Stimulated activated CD4-positive, alpha-beta T cell treated with anti-CD3 and anti-CD28 coated beads, Interleukin-1b, Interleukin-23, amount 100 ng/mL, for 1 hour (primary cell): ENCODE measurements at places on chromosomes 2 and 18.

GRCh38 chr2:23513872-23514793 lies 129.2 kb downstream of the KLHL29 start:
- DNase-seq: no peak

DNA sequence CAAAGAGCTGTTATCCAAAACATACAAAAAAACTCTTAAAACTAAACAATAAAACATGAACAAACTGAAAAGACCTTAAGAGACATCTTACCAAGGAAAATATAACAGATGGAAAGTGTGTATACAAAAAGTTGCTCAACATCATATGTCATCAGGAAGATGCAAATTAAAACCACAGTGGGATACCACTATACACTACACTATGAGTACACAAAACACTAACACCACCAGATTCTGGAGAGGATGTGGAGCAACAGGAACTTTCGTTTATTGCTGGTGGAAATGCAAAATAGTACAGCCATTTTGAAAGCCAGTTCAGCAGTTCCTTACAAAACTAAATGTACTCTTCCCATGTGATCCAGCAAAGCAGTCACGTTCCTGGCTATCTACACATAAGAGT lies 221.4 kb downstream of the CMPK2 start:
- DNase-seq: no peak

- DNase-seq: no peak
Measured at GRCh38 chr18:49030692-49031443, 80.1 kb upstream of the SMAD7 start.

DNA sequence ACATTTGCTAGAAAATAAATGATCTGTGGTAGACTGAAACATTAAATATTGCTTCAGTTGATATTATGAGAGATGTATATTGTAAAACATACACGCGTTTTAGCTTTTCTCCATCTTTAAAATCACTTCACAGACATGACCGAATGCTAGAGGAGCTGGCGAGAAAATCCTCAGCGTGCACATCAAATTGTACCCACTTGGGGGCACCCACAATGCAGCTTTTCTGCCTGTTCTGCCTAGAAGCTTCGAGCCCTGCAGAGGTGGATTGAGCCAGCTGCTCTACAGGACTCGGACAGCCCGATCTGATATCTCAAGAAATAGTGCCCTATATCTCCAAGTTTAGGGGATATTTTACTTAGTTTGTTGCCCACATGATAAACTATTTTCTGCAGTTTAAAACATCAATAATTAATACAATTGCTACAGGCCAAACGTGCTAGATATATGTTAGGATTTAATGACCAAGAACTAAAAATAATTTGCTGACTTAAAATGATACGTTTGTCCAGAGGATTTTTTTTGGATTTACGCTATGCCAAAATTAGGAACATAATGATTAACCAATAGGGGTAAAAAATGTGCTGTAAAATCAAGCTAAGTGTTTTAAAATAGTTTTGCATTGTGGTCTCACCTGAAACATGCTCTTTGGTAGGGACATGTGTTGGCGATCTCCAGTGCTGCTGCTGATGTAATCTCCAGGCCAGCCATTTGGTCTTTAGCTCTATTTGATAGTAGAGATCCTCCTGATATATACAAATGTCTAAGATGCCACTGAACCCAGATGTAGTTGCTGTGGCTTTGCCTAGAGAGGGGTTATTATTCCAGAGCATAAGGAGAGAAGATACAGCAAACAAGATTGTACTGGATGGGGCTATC lies 22.3 kb upstream of the ATP5MC3 start:
- DNase-seq: no peak

GRCh38 chr2:108447947-108448677 lies 894 bp upstream of the GCC2 start:
- no peak for DNase-seq

GRCh38 chr2:176583607-176584006 lies 314.4 kb downstream of the MTX2 start:
- no peak for DNase-seq

DNA sequence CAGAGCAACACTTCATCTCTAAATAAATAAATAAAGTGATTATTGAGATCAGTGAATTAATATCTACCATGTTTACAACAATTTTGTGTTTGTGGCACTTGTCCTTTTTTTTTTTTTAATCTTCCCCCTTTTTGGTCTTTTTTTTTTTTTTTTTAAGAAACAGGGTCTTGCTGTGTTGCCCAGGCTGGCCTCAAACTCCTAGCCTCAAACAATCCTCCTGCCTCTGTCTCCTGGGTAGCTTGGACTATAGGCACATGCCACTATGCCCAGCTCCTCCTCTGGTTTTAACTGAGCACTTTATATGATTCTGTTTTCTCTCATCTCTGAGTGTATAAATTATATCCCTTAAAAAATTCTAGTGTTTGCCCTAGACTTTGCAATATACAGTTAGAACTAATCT lies 30.3 kb downstream of the SLC4A5 start:
- no peak for DNase-seq

GRCh38 chr18:23534276-23534675 lies 31.0 kb downstream of the RMC1 start:
- DNase-seq: no peak

DNA sequence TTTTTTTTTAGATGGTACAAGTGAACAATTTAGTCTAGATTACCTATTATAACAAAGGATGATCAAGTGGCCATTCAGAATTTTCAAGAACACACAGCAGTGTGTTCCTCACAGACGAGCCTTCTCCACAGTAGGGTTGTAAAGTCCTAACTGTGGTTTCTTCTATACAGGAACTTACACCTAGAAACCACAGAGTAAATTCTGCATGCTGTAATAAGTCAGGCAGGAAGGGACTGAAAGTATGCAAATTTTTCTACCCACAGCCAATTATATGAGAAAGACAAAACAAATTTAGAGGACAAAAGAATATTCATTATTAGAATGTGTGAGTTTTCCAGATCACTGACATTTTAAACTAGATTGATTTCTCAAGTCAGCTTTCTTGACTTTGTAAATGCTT lies 99.5 kb downstream of the RBMS1 start:
- DNase-seq: no peak

DNA sequence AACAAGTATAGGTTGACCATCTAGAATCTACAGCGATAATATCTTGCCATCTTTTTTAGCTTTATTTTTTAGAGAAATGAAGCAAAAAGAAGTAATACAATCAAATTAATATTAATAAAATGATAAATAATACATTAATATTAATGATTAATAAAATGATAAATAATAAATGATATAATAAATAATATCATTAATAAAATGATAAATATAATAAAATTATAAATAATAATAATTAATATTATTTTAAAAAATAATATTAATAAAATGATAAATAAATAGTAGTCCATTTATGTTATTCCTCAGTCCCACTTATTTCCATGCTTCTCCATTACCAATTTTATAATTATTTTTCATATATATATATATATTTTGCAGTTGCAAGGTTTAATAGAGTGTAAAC lies 3.2 kb upstream of the REG3A start:
- DNase-seq: no peak

- no peak for DNase-seq
Measured at GRCh38 chr2:100008956-100009355, 133.4 kb downstream of the AFF3 start.

GRCh38 chr2:38856165-38856564 lies 19.6 kb downstream of the DHX57 start:
- DNase-seq: no peak

- no peak for DNase-seq
Measured at GRCh38 chr2:158407031-158407430, 49.5 kb downstream of the CCDC148 start.

GRCh38 chr18:2471523-2471922 lies 99.8 kb downstream of the METTL4 start:
- no peak for DNase-seq

- DNase-seq: no peak
Measured at GRCh38 chr18:55248495-55248894, 289.2 kb upstream of the CCDC68 start.

DNA sequence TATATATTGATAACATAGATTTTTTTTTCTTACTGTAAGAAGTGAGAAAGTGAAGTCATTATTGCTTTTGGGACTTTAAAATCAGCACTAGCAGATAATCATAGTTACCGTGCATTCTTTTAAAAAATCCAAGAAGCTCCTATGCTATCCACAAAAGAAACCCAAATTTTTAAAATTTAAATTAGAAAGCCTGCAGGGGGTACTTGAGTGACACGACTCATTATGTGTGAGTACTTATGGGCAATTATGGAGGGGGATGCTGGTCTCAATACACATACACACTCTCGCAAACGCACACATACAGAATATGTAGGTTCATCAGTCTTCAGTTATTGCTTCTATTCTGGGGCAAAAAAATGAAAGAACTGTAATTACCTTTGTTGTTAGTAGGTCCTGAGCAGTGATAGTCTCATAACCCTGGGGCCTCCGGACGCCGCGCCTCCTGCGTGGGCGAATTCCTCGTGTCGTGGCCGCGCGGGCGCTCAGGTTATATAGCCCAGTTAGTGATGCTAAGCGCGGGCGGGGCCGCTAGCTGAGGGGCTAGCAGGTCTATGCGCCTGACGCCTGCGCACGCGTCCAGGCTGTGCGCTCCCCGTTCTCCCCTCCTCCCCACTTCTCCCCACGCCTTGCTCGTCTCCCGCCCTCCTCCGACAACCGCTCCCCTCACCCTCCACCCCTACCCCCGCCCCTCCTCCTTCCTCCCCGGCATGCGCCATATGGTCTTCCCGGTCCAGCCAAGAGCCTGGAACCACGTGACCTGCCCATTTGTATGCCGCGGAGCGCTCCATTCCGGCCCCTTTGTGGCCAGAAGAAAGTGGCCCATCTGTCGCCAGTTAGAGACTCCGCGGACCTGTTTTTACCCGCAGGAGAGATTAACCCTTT lies at the start of gene NEUROD1:
Gene NEUROD1 (minus strand): TSS at position 463 of the 882 bp plus-strand sequence. CDS start 1,657 bp downstream, outside the sequence.
- no peak for DNase-seq

GRCh38 chr2:220930271-220931076 lies 641.6 kb downstream of the EPHA4 start:
- DNase-seq: no peak

DNA sequence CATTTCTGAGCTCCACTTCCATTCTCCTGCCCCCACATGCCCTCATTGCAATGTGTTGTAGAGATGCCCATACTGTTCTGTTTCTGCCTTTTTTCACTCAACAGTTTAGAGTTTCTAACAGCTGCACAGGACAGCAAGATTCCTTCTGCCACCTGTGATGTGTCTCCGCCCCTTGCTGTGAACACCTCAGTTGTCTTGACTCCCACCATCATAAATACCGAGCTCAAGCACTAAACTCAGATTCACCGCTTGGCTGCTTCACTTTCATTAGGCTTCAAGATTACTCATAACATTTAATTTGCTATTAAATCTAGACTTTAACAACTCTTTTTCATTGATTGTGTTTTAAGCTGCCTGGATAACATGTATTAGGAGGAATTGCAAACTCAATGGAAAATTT lies 141.0 kb downstream of the MAP2 start:
- DNase-seq: no peak
